ENCODE measurements at places on chromosomes 3 and 15.

- H3K36me3 ChIP-seq = no peaks in the 10 kb centered on the region
- no peak for DNase-seq
- H3K27ac ChIP-seq = no peak overlapping the region
- no peak overlapping the region for H3K4me3 ChIP-seq
Measured at GRCh38 chr15:60442763-60443162, 36.2 kb downstream of the ICE2 start.

DNA sequence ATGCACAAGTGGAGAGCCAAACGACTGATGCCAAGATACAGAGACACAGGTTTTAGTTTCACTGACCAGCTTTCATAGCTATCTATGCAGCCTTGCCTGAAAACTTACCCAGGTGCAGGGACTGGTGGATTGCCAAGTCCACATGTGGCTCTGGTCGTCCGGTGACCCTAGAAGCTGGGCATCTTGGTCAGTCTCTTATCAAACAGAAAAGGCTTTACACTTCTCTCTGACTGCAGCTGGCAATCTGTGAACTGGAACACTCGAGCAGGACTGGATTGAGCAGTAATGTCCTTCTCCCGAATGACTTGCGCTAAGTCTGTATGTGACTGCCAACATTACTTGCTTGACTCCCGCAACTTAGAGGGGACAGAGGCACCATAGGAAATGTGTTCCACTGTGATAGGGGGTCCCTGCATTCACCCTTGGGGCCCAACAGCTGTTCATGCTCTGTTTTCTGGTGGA is 63.0 kb upstream of the SIAH2 start:
- no peaks in the 10 kb centered on the region for H3K4me1 ChIP-seq
- H3K27ac ChIP-seq = no peak overlapping the region
- DNase-seq = no peak
- no peak overlapping the region for H3K4me3 ChIP-seq

GRCh38 chr3:134381831-134382442 is 7.7 kb upstream of the AMOTL2 start:
- no peaks in the 10 kb centered on the region for H3K4me1 ChIP-seq
- no peaks in the 10 kb centered on the region for H3K36me3 ChIP-seq

DNA sequence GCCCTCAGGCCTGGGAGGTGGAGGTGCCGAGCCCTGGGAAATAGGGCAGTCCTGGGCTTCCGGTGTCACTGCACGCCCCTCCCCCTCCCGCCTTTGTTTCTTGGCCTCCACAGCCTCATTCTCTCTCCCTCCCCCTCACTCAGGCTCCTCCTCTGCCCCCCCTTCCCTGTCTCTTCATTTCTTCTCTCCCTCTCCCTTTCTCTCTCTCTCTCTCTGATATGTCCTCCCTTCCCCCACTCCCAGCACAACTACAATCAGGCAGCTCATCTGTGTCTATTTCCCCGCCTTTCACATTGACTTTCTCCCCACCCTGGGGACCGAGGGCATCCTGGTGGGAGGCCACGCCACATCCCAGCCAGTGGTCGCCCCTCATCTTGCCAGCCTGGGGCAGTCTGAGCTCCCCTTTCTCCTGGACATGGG is 40.2 kb downstream of the IDH2 start:
- H3K4me3 ChIP-seq = no peak overlapping the region
- no peaks in the 10 kb centered on the region for H3K36me3 ChIP-seq

DNA sequence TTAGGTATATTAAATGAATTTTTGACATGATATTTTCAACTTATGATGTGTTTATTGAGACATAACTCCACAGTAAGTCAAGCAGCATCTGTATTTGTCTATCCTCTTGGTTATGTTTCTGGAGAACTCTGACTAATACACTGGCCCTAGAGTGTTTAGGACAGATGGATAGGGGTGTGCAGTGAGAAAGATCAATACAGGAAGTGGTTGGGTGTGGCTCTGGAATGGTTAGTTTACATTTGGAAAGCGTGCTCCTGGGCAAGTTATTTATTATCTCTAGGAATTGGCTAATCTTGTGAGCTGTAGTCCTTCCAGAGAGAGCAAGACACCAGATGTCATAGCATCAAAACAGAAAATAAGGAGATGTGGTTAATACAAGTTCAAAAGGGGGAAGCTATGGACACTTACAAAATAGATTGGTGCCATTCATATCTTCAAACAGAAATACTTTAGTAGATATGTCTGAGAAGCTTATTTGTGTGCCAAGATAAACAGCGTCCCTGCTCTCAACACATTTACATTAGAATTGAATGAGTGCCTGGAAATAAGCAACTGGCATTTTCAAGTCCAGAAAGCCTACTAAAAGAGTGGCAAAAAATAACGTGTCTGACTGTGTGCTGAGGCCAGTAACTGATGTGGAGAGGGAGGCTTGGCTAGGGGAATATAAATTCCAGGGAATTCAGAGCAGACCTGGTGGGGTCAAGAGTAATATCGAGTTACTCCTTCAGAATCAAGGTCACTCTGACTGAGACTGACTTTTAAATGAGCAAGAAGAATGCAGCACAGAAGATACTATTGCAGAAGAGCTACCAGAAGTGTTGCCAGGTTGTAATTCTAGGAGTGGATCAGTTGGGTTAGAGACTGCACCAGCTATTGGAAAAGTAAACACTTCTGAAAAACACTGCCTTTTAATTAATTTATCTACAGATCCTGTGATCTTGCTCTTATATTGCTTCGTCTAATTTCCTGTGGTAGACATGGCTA is 33.4 kb upstream of the PLAAT1 start:
- H3K27ac ChIP-seq = no peak overlapping the region
- no peak for DNase-seq
- H3K4me1 ChIP-seq = peaks cover 6% of the 10 kb centered on the region

- peaks cover 2% of the 10 kb centered on the region for H3K4me1 ChIP-seq
- no peak for DNase-seq
- H3K36me3 ChIP-seq = no peaks in the 10 kb centered on the region
Measured at GRCh38 chr15:38079236-38079635, 144.8 kb downstream of the TMCO5A start.

DNA sequence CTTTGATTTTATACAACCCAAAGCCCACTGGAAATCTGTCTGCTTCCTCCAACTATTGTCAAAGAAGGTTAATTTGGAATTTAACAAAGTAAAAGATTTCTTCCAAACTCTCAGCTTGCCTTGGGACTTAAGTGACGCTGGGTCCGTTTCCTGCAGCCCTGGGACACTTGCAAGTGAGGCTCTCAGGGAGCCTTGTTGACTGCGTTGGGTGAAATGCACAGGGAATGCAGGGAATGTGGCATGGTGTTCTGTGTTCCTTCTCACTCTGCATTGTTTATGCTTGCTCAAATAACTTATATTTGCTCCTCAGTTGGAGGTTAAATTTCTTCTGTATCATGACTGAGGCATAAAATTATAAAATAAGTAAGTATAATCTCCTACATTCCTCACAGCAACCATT is 60.9 kb upstream of the TJP1 start:
- no peaks in the 10 kb centered on the region for H3K27me3 ChIP-seq
- peaks cover 3% of the 10 kb centered on the region for H3K4me1 ChIP-seq
- H3K27ac ChIP-seq = no peak overlapping the region
- no peak for DNase-seq
- H3K4me3 ChIP-seq = no peak overlapping the region

All from hepatocyte (in vitro differentiated cells).